Activated CD8-positive, alpha-beta memory T cell treated with anti-CD3 and anti-CD28 coated beads, Interleukin-2, amount 50 U/mL, for 48 hours (primary cell): ENCODE measurements at places on chromosomes 6 and 20.

- no peak for DNase-seq
Observed at GRCh38 chr6:40968620-40969164, 70.3 kb downstream of the UNC5CL start.

- DNase-seq: no peak
Observed at GRCh38 chr20:37519508-37520418, 1.3 kb upstream of the NNAT start.

DNA sequence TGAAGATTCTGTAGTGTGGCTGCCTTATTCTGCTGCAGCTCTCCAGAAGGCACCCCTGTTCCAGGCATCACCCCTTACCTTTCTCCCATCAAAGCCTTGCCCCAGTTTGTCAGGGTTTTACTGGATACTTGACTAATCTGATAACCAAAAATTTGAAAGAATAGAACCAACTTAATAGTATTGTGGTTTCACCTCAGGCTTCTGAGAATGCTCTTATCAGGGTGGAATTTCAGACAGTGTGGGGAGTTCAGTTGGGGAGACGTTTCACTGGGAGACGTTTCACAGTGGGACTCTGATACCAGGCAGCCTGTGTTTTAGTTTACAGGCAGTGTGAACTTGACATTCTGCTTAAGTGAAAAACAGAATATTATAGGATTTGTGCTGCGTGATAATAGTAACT lies 50.5 kb downstream of the SCAND1 start:
- DNase-seq: no peak

DNA sequence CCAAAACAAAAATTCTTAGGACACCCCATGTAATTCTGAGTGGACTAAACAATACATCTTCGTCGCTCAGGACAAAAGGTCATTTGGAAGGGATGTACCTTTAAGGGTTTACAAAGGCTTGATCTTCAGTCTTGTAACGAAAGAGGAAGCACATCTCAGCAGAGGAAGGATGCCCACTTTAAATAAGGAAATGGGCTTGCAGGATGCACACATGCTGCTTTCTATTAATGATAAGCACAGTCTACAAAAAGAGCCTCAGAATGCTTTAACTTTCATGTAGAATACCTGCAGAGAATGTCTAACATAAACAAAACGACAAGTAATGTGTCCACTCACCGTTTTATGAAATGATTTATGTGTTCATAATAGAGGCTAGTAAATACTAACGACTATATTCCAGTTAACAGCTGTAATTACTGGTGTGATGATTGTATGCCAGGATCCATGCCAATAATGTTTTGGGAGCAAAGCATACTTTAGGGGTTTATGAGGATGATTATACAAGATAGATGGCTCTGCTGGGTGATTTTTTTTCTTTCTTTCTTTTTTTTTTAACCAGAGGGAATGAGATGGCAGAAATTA lies 216.9 kb downstream of the GMDS start:
- DNase-seq: no peak

GRCh38 chr6:96991618-96992342 lies 67.3 kb downstream of the KLHL32 start:
- DNase-seq: no peak

GRCh38 chr6:151807513-151808370 lies at the start of gene ESR1:
Gene ESR1, plus strand, starts transcription at chr6:151807682. Its CDS starts 231 bp downstream, at chr6:151807913.
- no peak for DNase-seq

GRCh38 chr6:124995131-124995530 lies 32.9 kb downstream of the RNF217 start:
- no peak for DNase-seq

GRCh38 chr6:156866220-156867015 lies 89.2 kb downstream of the ARID1B start:
- no peak for DNase-seq

- no peak for DNase-seq
Observed at GRCh38 chr20:48544402-48545339, 283.1 kb downstream of the PREX1 start.

DNA sequence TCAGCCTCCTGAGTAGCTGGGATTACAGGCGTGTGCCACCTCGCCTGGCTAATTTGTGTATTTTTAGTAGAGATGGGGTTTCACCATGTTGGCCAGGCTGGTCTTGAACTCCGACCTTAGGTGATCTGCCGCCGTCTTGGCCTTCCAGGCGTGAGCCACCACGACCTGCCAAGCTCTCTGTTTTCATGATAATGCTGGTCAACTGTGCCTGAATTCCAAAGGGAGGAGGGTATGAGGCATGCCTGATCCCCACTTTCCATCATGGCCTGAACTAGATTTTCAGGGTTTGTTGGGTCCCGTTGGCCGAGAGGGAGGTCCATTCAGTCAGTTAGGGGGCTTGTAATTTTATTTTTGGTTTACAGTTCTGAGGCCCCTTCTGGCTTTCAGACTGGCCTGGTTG lies 28.0 kb upstream of the ANGPT4 start:
- DNase-seq: no peak

DNA sequence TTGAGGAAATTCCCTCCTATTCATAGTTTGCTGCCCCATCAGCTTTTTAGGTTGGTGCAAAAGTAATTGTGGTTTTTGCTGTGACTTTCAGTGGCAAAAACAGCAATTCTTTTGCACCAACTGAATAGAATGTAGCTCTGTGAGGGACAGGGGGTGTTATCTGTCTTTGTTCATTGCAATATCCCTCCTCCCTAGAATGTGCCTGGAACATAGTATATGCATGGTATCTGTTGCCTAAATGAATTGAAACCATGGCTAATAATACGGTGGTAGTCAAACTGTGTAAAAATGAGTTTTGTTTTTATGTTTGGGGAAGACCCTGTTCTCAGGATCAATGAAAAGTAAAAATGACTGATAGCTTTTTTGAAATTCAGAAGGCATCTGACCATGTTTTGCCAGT lies 45.1 kb downstream of the SCAND1 start:
- no peak for DNase-seq

DNA sequence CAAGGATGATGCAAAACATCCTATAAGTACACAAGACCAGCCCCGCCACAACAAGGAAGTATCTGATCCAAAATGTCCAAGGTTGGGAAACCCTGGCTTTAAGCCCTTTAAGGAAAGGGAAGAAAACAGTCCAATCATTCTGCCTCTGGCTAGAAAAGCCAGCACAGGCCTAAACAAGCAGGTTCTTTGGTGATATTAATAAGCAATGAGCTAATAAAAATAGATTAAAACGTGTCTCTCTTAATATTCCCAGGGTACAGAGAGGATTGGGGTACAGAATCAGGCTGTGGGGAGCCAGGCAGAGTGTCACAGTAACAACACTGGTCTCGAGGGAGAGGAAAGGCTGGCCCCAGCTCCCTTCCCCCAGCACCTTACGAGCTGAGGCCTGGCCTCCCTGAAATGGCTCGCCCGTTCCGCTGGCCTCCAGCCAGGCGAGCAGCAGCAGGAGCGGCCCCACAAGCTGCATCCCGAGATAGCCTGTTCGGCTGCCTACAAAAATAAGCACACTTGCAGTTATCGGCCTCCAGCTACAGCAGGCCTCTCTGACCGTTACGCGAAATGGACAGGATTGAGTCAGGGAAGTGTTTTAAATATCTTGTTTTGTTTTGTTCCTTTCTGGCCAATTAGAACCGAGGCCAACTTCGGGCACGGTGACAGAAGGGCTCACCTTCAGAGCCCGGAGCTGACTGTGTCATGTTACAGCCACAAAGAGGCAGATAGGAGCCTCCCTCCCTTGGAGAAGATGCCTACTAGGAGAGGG lies 4.0 kb upstream of the ZMYND8 start:
- DNase-seq: no peak

DNA sequence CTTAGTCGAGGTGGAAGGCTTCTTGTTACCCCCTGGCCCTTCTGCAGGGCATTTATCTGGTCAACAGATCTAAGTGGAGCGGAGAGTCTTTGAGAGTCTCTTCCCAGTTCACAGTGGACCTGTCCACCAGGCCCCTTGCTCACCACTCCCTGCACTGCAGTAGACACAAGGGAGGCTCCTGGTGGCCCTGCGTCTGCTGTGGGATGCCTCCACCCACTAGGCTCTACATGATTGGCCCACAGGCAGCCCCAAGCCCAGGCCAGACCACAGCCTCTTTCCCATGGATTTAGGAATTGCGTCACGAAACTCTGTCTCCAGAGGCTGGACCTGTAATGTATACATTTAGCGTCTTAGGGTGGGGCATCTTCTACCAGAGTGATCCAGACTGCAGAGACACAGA lies 28.4 kb downstream of the TBC1D7 start:
- DNase-seq: no peak

GRCh38 chr6:168290095-168290494 lies 29.5 kb downstream of the DACT2 start:
- no peak for DNase-seq

DNA sequence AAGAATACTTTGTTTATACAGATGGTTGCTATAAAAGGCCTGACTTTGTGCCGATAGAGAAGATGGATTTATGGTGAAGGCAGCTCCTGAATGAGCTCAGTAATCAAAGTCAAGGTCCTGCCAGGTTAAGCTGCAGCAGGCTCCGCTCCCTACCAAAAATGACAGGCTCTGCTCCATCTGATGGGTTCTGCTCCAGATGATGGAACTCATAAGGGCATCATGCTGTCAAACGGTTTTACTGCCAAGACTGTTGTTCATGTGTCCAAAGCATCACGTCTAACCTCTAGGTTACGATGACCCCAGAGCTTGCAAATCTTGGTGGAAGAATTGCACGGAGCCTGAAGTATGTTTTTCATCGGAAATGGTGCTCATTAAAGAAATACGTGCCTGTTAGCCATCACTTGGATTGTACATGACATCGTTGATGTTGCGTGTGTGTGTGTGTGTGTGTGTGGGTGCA lies 19.2 kb upstream of the PTGIS start:
- DNase-seq: no peak

GRCh38 chr6:38138374-38138773 lies 318.8 kb downstream of the ZFAND3 start:
- DNase-seq: no peak

- DNase-seq: no peak
Observed at GRCh38 chr20:49511788-49512525, 29.5 kb upstream of the KCNB1 start.

- DNase-seq: no peak
Observed at GRCh38 chr20:38143646-38144554, 21.2 kb downstream of the TGM2 start.

DNA sequence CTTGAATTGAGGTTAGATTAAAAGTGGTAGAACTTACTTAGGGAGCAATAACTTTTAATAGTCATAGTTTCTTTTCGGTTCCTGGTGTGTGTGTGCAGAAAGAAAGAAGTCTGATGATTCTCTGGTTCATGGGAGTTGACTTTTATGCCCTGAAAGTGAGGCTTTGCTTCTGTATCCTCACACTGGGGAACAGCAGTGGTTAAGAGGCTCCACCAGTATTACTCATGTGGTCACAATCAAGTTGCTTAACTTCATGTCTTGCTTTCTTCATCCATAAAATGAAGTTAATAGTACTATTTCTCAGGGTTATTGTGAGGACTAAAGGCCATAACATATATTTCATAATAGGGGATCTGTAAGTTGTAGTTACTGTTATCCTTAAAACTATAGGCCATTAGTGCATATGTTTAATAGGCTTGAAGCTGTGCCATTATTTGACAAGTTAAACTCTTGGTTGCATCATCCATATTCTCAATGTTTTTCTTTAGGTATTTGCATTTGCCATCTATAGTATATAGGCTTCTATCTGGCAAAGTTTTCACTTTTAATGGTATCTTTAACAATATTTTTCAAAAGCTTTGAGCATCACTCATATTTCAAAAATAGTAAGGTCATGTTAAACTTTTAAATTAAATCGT lies 262.4 kb downstream of the PLCB1 start:
- DNase-seq: no peak

GRCh38 chr6:15941168-15941567 lies 187.7 kb upstream of the MYLIP start:
- no peak for DNase-seq

- no peak for DNase-seq
Observed at GRCh38 chr6:15089569-15090144, 156.2 kb upstream of the JARID2 start.

DNA sequence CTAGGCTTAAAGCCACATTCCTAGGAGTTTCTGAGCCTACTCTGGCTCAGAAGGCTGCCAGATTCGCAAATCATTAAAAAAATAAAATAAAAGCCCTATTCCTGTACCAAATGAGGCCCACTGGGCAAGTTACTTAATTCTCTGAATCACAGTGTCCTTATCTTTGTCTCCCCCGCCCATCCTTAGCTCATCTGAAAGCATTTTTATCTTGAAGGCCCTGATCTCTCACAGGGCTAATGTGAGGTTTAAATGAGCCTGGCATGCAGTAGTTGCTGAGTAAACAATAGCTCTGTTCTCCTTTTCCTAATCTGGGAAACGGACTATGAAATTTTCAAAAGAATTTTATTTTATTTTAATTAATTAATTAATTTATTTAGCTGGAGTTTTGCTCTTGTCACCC lies 2.1 kb upstream of the ZBTB12 start:
- no peak for DNase-seq

- no peak for DNase-seq
Observed at GRCh38 chr6:25050356-25050755, 114.6 kb upstream of the RIPOR2 start.

- DNase-seq: peak; percentile 77
Observed at GRCh38 chr20:25148181-25148981, 47.1 kb upstream of the ENTPD6 start.

- DNase-seq: no peak
Observed at GRCh38 chr6:165990216-165990615, 177.4 kb downstream of the TBXT start.

GRCh38 chr6:53494076-53494475 lies 50.8 kb downstream of the GCLC start:
- no peak for DNase-seq

DNA sequence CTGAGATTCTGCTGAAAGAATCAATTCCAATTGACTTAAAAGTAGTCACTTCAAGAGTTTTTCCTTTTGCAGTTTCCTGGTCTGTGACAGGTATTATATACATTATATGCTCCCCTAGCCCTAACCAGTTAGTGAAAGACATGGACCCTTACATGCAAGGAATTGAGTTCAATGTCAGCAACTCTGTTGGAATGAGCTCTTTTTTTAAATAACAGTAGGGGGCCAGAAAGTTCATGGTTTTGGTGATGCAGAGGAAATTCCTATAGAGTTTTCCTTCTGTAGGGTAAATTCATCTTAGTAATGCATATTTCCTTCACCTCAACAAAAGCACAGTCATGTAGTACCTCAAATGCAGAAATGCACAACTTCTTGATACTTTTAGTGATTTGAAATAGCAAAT lies 172.2 kb downstream of the KIF6 start:
- no peak for DNase-seq

DNA sequence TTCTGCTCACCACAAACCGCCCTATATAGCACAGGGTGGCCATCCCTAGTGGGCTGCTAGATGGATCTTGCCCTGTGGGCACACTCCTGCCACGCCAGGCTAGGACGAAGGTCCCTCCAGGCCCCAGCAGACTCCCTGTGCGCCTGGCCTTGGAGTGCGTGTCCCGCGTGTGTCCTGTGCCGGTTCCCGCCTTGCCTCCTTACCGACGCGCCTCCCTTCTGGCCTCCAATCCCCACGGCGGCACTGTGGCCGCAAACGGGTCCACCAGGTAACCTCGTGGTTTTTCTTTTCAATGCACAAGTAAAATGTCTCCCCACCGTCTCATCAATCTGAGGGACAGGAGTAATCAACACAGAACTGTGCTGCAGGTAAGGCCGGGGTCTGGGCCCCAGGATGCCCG lies 133.8 kb upstream of the PHACTR3 start:
- DNase-seq: no peak
